ENCODE measurements at places on chromosomes 16 and 17. TPM values are rescaled to one million over a fixed set of nuclear protein-coding genes. Genes with fewer than 3 reads are reported as not detected.
A peak's percentile ranks its signal among the peaks of the same experiment; 100 is the strongest.

DNA sequence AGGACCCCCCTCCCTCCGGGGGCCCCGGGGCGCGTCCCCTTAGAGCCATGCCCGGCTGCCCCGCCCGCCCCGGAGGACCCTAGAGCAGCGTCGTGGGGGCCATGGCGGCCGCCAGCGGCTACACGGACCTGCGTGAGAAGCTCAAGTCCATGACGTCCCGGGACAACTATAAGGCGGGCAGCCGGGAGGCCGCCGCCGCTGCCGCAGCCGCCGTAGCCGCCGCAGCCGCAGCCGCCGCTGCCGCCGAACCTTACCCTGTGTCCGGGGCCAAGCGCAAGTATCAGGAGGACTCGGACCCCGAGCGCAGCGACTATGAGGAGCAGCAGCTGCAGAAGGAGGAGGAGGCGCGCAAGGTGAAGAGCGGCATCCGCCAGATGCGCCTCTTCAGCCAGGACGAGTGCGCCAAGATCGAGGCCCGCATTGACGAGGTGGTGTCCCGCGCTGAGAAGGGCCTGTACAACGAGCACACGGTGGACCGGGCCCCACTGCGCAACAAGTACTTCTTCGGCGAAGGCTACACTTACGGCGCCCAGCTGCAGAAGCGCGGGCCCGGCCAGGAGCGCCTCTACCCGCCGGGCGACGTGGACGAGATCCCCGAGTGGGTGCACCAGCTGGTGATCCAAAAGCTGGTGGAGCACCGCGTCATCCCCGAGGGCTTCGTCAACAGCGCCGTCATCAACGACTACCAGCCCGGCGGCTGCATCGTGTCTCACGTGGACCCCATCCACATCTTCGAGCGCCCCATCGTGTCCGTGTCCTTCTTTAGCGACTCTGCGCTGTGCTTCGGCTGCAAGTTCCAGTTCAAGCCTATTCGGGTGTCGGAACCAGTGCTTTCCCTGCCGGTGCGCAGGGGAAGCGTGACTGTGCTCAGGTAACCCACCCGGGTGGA, 759 bp downstream of the ALKBH5 start:
- no peak for DNase-seq

GRCh38 chr17:45575126-45575885, 84.8 kb upstream of the PLEKHM1 start:
- no peak for DNase-seq

- no peak for DNase-seq
These were observed 882 bp downstream of the SCARF1 start for GRCh38 chr17:1644493-1645206.

DNA sequence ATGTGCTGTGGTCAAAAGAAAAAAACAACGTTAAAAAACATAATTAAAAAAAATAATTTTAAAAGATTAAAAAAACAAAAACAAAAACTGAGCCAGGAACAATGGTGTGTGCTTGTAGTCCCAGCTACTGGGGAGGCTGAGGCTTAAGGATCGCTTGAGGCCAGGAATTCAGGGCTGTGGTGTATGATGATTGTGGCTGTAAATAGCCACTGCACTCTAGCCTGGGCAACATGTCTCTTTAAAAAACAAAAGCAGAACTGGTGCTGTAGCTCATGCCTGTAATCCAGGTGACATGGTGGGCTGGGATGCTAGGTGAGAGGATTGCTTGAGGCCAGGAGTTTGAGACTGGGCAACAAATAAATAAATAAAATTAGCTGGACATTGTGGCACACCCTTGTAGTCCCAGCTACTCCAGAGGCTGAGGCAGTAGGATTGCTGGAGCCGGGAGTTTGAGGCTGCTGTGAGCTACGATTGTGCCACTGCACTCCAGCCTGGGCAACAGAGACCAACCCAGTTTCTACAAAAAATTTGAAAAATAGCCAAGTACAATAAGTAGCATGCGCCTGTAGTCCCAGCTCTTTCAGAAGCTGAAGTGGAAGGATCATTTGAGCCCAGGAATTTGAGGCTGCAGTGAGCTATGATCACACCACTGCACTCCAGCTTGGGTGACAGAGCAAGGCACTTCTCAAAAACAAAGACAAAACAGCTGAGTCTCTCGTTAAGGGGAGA, 43.6 kb downstream of the NFATC3 start:
- no peak for DNase-seq

DNA sequence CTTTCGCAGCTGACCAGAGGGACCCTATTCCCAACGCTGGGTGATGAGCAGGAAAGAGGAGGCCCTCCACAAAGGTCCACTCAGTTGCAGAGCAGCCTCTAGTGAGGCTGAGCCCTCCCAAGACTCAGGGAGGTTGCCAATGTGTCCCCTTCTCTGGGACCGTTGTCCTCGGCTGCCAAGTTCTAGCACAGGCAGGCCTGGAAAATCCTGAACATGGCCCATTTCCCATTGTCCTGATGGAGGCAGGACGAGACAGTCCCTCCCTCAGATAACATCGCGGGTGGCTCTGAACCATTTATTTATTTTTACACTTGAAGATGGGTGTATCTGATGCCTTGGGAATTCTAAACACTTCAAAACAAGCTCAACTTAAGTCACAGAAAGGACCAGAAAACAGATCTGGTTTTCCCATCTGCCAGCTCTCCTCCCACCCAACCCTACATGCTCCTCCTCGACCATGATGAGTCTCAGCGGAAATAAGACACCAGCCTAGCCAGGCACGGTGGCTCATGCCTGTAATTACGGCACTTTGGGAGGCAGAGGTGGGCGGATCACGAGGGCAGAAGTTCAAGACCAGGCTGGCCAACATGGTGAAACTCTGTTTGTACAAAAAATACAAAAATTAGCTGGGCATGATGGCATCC, 12.8 kb downstream of the CDIP1 start:
- DNase-seq = no peak

GRCh38 chr17:40953881-40954280, 12.9 kb downstream of the KRT39 start:
- DNase-seq = no peak

GRCh38 chr17:57243171-57243622, 13.1 kb upstream of the MSI2 start:
- peak; percentile 73 for DNase-seq

- no peak for DNase-seq
These were observed 18.3 kb upstream of the KIF2B start for GRCh38 chr17:53804437-53804836.

DNA sequence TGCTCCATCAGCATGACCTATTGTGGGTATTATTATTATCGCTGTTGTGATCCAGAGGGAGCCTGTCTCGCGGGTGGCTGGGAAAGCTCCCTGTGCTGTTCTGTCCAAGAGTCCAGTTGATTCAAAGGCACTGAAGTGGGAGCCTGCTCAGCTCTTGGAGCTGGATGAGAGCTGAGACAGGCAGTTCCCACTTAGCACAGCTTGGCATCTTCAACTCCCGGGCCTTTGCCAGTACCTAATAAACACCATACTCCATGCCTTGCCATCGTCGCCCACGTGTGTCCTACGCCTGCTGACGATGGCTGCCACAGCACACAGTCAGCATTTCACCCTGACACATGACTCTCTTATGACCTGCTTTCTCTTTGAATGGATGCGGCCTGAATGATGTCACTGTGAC, 32.6 kb downstream of the RTN4RL1 start:
- no peak for DNase-seq

- no peak for DNase-seq
These were observed 172.5 kb downstream of the AXIN2 start for GRCh38 chr17:65388911-65389310.

DNA sequence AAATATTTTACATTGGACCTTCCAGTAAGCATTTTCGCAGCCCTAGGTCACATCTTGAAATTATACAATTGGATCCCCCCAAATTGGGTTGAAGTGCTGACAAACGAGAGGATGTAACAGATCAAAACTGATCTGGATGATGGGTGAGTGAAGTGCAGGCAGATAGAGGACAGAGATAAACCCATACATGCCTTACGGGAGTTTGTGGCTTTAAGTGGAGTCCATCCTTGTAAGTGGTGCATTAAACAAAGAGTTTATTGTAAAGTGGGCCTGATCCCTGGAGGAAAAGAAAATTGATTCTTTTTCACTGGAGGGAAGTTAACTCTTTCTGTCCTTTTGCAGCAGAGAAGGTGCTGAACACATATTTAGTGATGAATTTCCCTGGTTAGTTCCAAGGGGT, 39.0 kb upstream of the KCNJ2 start:
- DNase-seq = no peak

DNA sequence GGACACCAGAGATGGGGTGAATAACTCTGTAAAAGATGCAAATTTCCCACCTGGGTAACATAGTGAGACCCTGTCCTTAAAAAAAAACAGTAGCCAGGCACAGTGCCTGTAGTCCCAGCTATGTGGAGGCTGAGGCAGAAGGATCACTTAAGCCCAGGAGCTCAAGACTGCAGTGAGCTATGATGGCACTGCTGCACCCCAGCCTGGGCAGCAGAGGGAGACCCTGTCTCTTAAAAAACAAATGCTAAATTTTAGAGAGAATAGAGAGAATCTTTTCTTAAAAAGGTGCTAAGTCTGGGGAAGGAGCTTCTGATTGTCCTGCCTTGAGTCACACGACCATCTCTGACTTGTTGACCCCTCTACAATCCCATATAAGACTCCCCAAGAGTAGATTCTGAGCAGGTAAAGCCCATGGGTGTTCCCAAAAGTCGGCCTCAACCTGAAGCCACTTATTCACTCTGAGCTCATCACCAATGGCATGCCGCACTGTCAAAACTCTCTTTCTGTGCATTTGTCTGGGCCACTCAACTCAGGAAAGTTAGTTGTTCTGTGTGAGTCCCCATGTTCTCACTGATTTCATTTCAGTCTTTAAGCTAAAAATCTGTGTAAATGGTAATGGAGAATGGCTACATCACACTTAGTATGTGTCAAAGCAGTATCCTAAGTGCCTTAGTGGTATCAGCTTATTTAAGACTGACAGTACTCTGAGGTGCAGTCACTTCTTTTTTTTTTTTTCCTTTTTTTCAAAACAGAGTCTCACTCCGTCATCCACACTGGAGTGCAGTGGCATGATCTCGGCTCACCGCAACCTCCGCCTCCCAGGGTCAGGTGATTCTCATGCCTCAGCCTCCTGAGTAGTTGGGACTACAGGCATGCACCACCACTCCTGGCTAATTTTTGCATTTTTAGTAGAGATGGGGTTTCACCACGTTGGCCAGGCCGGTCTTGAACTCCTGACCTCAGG, 41.6 kb downstream of the PRKCB start:
- no peak for DNase-seq

DNA sequence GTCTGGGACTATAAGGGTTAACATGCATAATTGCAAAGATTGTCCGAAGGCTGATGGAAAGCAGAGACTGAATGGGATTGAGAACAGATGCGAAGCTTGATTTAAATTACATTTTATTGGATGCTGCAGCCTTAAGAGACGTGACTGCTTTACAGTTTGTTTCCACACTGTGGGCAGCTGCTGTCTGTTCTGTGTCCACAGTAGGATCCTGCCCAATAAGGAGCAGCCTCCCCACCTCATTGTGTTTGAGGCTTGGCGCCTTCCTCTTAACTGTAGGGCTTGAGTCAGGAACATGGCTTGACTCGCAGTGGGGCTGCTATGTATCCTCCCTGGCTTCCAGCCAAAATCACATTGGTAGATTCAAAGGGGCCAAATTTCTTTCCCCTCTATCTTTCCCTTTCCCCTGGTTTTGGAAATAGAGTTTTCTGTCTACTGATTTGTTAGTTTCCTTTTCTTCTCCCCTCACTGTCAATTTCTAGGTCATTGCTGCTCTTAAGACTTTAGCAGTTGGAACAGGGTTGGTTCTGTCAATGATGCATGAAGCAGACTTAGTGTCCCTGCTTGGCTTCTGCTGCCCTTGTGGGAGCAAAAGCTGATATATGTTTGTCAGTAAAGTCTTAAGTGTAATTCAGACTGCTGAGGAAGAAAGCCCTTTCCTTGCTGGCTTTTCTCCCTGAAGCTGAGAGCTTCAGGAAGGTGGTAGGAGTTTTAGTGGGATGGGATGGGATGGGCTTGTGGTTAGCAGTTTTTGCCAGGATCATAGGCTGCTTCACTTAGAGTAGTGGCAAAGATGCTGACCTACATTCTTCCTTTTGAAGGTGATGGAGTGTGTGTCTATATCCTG, 5.0 kb upstream of the RARA start:
- DNase-seq = no peak

The PERCC1 gene
- not detected for total RNA-seq

The CACNA1G gene
- 1.1 TPM for total RNA-seq

The EMC6 gene
- 54.5 TPM for total RNA-seq

The PEX12 gene
- 4.2 TPM for total RNA-seq
